Activated T-cell treated with anti-CD3 and anti-CD28 coated beads, Interleukin-2, amount 50 U/mL, for 1 hour (primary cell): ENCODE measurements at places on chromosomes 7 and 10.

- peak; percentile 29 for DNase-seq
Observed at GRCh38 chr10:71770789-71771188, 2.5 kb downstream of the VSIR start.

DNA sequence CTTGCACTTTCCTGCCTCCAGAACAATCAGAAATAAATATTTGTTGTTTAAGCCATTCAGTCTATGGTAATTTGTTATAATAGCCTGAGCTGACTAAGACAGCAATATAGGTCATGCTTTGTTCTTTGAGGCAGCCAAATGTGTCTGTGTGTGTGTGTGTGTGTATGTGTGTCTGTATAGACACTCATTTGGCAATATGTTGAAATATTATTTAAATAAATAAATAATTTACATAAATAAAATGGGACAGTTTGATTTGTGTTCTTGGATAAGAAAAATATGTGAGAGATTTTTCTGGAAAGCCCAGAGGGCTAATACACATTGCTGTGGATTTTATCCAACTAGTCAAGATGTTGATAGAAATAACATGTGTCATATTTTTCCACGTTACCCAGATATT lies 140.2 kb downstream of the PTN start:
- no peak for DNase-seq

DNA sequence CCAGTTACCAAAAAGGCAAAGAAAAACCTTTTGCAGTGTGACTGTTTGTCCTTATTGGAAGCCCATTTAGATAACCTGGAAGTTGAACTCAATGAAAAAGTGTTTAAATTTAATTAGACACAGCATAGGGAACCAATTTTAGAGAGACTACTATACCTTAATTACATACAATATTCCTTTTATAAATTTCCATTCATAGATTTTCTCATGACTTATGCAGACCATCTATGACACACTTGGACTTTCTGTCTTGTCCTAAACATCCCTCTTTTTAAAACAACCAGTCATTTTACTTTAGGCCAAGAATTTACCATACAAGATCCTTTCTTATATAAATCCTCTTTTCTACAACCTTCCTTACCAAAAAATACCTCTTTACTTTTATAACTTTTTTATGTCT lies 61.6 kb downstream of the MTURN start:
- DNase-seq, result no peak

- DNase-seq, result no peak
Observed at GRCh38 chr10:119611433-119611832, 14.7 kb upstream of the TIAL1 start.

DNA sequence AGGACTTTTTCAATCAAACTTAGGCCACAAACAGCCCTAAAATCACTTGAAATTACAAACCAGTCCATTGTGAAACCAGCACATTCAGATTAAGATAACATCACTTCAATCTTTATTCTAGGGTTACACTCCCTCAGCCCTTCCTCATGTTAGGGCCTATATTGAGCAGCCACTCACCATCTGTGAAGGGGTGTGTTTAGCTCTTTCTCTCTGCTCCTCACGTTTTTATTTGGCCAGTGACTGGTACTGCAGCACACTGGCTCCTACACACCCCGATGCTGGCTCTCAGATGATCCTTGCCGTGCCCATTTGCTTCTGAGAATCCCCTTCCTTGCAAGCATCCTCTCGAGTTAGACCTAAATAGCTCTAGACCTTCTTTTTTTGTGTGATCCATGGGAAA lies 604.5 kb downstream of the INHBA start:
- DNase-seq, result no peak

GRCh38 chr7:139702811-139703486 lies 74.8 kb downstream of the HIPK2 start:
- DNase-seq, result no peak

- DNase-seq, result no peak
Observed at GRCh38 chr7:23114896-23115295, 9.3 kb downstream of the KLHL7 start.

DNA sequence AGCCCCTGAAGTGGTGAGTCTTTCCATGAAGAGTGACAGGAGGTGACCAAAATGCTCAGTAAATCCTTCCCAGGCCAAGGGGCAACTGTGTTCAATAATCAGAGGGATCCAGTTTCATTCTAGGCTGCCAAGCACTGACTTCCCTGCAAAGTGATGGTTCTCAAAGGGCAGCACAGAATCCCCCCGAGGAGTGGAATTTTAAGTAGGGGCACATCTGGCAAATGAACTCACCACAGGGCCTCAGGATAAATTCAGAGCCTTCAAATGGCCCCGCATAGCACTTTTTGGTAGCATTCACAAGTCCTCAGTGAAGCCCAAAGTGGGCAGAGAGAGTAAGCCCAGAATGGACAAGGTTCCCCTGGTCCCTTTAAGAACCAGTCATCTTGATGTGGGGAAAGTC lies 602.5 kb downstream of the GRID1 start:
- no peak for DNase-seq

DNA sequence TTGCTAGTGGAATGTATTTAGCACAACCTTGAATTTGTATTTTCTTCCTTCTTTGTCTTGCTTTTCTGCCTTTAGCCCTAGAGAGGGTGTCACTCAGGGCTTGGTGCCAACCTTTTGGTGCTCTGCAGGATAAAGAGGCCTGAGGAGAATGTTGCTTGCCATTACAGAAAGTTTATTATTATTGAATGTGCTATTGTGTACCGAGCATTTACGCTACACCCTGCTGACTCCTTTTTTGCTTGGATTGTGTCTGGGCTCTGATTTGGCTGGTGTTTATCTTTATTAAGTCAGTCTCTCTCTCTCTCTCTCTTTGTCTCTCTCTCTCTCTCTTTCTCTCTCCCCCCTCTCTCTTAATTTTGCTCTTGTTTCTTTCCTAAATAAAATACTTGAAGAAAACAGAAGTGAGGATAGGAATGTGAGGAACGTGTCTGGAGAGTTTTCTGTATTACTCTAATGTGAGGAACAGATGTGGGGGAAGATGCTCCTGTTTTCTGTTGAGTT lies 284.4 kb upstream of the PHYHIPL start:
- no peak for DNase-seq

DNA sequence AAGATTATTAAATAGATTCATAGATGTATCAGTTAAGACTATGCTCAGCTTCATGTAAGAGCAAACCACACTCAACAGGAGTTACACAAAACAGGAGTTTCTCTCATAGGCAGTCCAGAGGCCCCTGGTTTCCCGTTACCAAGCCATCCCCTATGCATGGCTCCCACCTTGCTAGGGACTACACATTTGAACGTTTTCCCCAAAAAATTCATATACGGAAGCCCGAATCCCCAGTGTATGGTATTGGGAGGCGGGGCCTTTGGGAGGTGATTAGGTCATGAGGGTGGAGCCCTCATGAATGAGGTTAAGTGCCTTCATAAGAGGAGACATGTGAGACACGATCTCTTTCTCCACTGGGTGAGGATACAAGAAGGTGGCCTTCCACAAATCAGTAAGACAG lies 29.1 kb downstream of the RSU1 start:
- no peak for DNase-seq

DNA sequence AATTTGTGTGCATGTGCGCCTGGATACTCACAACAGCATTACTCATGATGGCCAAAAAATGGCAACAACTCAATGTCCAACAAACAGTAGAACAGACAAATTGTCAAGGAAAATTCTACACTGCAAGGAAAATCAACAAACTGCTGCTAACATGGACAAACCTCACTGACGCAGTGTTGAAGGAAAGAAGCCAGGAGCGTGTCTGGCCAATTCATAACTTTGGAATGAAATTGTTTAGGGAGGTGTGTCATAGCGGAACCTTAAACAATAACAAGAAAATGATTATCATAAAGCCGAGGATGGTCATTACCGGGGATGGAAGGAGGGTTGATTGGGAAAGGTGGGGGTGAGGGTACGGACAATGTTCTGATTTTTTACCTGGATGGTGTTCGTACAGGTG lies 29.1 kb downstream of the ALOX5 start:
- DNase-seq, result no peak

- no peak for DNase-seq
Observed at GRCh38 chr7:123643495-123644441, 11.9 kb upstream of the LMOD2 start.

GRCh38 chr10:21130683-21131442 lies 233.8 kb upstream of the NEBL start:
- no peak for DNase-seq

DNA sequence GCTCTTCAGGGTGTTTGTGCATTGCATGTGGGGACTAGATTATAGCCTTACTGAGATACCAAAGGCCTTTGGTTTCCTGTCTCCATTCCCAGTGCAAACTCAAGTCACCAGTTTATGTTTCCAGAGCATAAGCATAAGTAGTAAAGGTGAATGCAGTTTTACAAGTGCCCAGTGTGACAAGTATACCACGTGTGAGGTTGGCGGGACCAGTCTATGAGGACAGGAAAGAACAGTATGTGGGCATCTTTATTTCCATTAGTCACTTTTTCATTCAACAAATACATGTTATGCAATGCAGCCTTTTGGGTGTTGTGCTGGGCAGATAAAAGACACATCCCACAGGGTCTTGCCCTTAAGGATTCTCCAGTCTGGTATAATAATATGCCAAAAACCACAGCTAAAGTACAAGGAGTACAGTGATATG lies 146.5 kb downstream of the ARID5B start:
- DNase-seq, result no peak

DNA sequence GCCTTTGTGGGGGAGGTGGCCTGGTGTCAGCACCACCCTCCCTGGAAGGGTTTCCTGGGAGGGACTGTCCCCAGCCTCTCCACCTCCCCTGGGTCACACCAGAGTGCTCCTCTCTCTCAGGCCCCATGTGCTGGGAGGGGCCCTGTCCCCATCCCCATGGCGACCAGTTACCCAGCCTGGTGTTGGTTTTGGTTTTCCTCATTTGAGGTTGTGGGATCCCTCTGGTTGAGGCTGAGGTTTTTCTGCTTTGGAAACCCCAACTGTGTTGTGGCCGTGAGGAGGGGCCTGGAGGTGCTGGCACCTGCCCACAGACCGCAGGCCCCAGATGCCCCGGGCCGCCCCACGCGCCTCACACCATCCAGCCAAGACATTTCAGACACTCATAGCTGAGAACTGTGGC lies 106.3 kb downstream of the GRK5 start:
- peak; percentile 49 for DNase-seq

DNA sequence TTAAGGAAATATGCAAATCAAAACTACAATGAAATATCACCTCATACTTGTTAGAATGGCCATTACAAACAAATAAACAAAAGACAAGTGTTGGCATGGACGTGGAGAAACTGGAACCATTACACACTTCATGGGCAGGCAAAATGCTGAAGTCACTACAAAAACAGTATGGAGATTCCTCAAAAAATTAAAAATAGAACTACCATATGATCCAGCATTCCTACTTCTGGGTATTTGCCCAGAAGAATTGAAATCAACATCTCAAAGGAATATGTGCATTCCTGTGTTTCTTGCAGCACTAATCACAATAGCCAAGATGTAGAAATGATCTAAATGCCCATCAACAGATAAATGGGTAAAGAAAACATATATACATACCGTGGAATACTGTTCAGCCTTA lies 83.6 kb downstream of the NRCAM start:
- DNase-seq, result no peak

- no peak for DNase-seq
Observed at GRCh38 chr7:55110993-55111361, 92.2 kb downstream of the EGFR start.

- DNase-seq, result no peak
Observed at GRCh38 chr10:113169111-113169510, 219.1 kb downstream of the TCF7L2 start.

GRCh38 chr7:143987513-143987912 lies 12.6 kb upstream of the OR6B1 start:
- DNase-seq, result no peak

DNA sequence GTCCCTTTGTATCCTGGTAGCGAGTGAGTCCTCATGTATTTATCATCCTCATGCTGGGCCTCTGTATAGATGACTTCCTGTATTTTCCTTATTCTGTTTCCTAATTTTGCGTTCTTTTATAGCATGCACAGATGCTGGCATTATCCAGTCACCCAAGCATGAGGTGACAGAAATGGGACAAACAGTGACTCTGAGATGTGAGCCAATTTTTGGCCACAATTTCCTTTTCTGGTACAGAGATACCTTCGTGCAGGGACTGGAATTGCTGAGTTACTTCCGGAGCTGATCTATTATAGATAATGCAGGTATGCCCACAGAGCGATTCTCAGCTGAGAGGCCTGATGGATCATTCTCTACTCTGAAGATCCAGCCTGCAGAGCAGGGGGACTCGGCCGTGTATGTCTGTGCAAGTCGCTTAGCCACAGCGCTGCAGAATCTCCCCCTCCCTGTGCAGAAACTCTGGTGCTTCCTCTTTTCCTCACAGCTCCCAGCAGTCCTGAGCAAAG lies 183.1 kb upstream of the PRSS58 start:
- DNase-seq, result no peak

DNA sequence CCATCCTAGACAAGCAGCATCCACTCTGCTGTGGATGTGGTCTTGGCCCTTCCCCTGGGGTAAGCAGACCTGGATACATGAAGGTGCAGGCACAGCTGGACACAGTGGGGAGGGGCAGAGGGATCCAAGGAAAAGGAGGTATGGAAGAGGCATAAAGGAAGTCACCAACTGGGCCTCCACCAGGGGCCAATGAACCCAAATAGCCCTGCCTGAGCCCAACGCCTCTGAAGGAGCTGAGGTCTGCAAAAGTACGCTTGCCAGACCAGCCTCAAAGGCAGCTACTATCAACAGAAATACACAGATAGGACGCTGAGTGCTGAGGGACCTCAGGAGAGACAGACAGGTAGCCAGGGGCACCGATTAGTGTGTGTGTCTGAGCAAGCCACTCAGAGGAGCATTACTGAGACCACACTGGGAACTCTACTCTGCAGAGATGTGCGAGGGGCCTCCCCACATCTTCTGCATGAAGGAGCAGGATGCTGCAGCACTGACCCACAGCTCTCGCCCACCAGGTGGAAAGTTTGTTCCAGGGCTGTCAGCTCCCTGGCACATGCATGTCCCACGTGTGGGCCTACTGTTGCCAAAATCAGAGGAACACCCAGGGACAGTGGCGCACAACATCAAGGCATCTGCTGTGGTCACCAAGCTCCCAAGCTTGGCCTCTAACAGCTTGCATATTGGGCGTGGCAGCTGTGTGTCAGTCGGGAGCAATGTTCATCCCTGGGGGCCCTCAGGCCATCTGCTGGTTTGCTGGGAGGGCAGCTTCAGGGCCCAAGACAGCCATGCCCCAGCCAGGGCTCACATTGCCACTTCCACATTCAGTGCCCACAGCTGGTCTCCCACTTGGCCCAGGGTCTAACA lies 40.0 kb downstream of the MKI67 start:
- no peak for DNase-seq

DNA sequence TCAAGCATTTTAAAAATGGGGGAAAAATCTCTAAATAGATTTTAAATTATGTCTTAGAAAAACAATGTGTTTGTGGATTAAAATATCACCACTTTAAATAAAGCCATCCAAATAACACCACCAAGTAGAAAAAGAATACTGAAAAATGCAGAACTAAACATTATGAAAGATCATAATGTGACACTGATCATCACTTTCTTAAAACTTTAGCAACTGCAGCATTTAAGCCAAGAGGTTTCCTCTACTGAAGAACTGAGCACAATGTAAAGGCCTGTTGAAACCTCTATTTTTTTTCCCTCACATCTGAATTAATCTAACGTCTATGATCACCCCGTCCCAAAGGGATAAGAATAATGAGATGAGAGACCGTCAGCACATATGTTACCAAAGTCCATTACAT lies 18.6 kb downstream of the MINDY3 start:
- no peak for DNase-seq

GRCh38 chr7:3321745-3322144 lies 20.7 kb downstream of the SDK1 start:
- no peak for DNase-seq
